Ascending aorta (tissue), 2 donors: ENCODE measurements at places on chromosomes 7 and 10. TPM values are rescaled to one million over a fixed set of nuclear protein-coding genes. Genes with fewer than 3 reads are reported as not detected.

Gene EBF3
- total RNA-seq, result 20.2 TPM

Gene CYP2C8
- not detected for total RNA-seq

Gene PRLHR
- not detected for total RNA-seq

Gene PAPOLB
- total RNA-seq, result not detected

Gene CELF2
- total RNA-seq, result 26.6 TPM

Gene MEIG1
- not detected for total RNA-seq

Gene SPDYE9
- not detected for total RNA-seq

Gene CPN1
- not detected for total RNA-seq

Gene CALHM3
- total RNA-seq, result not detected

Gene PDK4
- 227 TPM for total RNA-seq

GRCh38 chr10:129021594-129022304 lies 445.3 kb upstream of the MGMT start:
- H3K27ac ChIP-seq, result no peak overlapping the region
- no peaks in the 10 kb centered on the region for H3K36me3 ChIP-seq
- DNase-seq, result no peak
- no peaks in the 10 kb centered on the region for H3K4me1 ChIP-seq
- no peaks in the 10 kb centered on the region for H3K27me3 ChIP-seq

- peak overlapping the region; percentile 92 for H3K4me3 ChIP-seq
- peak overlapping the region; percentile 90 for H3K27ac ChIP-seq
- H3K27me3 ChIP-seq, result no peaks in the 10 kb centered on the region
- H3K36me3 ChIP-seq, result no peaks in the 10 kb centered on the region
These were observed 1.4 kb upstream of the LCOR start for GRCh38 chr10:96830511-96831199.

DNA sequence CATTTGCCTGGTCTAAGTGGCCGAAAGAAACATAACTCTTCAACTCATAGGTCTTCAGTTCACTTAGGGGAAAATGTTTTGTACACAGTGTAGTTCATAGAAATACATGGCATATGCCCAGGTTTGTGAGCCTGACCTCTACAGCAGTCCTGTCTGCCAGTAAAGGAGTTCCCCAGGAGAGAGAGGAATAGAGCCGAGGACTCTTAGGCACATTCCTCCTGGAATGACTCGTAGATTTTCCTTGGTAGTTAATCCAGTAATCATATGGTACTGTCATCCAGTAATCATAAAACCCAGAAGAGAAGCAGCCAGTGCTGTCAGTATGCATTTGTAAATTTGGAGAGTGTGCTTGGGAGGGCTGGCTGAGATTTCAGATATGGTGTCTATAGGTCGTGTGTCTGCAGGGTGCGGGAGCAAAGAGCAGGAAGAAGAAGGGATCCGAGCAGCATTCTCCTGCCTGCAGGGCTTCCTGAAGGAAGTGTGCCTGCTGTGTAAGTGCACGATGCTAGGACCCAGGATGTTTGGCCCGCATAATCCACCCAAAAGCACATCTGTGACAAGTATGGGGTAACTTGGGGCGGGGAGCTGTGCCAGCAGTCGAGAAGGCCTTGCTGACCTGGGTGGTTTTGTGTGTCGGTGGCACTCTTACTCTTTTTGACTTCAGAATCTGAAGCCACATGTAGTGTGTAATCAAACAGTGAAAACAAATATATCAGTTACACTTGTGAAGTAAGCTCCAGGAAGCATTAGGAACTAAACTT lies 13.9 kb downstream of the EIF4H start:
- no peak overlapping the region for H3K4me3 ChIP-seq
- DNase-seq, result no peak
- no peaks in the 10 kb centered on the region for H3K27me3 ChIP-seq
- peaks cover 51% of the 10 kb centered on the region for H3K36me3 ChIP-seq

DNA sequence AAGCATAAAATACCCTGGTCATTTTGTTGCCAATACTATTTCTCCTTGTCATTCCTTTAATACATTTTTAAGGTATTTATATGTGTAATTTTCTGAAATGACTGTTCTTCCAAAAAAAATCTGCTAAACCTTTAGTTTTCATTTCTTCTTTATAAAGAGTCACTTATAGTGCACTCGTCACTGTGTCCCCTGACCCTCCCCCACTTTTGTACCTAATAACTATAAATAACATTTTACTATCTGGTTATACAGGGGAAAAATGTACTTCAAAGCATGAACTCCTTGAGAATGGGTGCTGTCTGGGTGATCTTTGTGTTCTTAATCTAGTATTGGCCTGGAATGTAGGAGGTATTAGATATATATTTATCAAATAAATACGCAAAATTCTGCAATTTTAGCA lies 31.1 kb downstream of the RTKN2 start:
- DNase-seq, result no peak
- no peaks in the 10 kb centered on the region for H3K27me3 ChIP-seq
- H3K4me1 ChIP-seq, result no peaks in the 10 kb centered on the region
- no peaks in the 10 kb centered on the region for H3K36me3 ChIP-seq
- no peak overlapping the region for H3K27ac ChIP-seq
- no peak overlapping the region for H3K4me3 ChIP-seq

DNA sequence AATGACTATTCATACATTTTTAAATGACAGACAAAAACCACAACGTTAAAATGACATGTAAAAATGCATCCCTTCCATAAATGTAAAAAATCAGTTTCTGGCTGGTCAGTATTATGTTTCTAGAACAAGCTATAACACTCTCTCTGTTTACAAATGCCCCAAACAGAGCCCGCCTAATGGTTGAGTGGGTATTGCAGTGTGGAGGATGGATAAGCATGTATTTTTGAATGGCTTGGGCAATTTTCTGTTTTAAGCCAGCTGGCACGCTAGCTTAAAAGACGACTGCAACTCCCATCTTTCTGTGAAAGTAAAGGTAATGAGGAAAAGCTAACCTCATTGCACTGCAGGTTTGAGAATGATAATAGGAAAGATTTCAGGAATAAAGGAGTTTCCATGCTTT lies 430.7 kb downstream of the PARD3 start:
- no peak overlapping the region for H3K27ac ChIP-seq
- H3K27me3 ChIP-seq, result no peaks in the 10 kb centered on the region
- DNase-seq, result no peak
- H3K36me3 ChIP-seq, result no peaks in the 10 kb centered on the region
- H3K4me3 ChIP-seq, result no peak overlapping the region

DNA sequence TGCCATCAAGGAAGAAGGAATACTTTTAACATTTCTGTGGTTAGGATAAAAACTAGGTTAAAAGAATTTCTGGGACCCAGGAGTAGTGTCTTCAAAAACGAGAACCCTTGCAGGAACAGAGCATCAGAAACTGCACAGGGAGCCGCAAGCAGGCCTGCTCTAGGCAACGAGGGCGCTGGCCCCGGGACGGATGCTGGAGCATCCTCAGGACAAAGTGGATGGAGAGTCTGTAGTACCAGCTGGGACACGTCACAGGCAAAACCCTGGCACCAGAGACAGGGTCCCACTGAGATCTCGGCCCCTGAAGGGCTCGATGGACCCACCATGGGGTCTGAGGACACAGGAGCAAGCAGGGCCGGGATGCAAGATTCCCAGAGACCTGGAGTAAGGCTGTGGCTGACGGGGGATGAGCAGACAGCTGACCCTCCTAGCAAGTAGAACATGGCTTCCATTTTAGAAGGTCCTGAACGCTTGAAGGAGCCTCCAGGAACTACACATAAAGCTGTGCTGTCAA lies 106.6 kb downstream of the GALNT11 start:
- peaks cover 66% of the 10 kb centered on the region for H3K36me3 ChIP-seq
- no peak overlapping the region for H3K27ac ChIP-seq

GRCh38 chr7:133742709-133743538 lies 384.2 kb upstream of the LRGUK start:
- no peak for DNase-seq
- no peaks in the 10 kb centered on the region for H3K4me1 ChIP-seq
- H3K36me3 ChIP-seq, result no peaks in the 10 kb centered on the region
- no peaks in the 10 kb centered on the region for H3K27me3 ChIP-seq
- H3K4me3 ChIP-seq, result no peak overlapping the region

DNA sequence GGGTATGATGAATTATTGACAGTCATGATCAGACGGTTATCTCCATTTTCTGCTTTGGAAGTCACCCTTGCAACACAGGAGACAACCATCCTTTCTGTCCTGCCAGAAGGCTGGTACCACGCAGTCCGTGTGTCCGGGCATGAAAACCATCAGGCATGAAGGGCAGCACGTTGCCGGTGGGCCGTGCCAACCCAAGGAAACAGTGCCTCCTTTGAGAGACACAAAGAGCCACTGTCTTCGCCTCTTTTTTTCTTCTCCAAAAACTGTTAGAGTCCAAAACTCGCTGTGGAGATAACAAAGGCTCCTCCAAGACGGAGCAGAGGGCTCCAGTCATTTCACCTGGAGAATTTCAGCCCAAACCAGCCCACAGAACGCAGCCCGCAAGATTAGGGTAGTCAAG lies 60.4 kb upstream of the ARHGAP21 start:
- H3K27ac ChIP-seq, result no peak overlapping the region
- no peak for DNase-seq
- H3K4me1 ChIP-seq, result no peaks in the 10 kb centered on the region
- no peak overlapping the region for H3K4me3 ChIP-seq
- H3K27me3 ChIP-seq, result no peaks in the 10 kb centered on the region

GRCh38 chr10:5968037-5968680 lies 9.2 kb downstream of the IL15RA start:
- no peaks in the 10 kb centered on the region for H3K4me1 ChIP-seq
- H3K36me3 ChIP-seq, result peaks cover under 1% of the 10 kb centered on the region
- H3K27me3 ChIP-seq, result no peaks in the 10 kb centered on the region
- DNase-seq, result no peak
- H3K27ac ChIP-seq, result no peak overlapping the region
- H3K4me3 ChIP-seq, result no peak overlapping the region

- no peak for DNase-seq
- no peak overlapping the region for H3K4me3 ChIP-seq
- peaks cover under 1% of the 10 kb centered on the region for H3K27me3 ChIP-seq
- no peaks in the 10 kb centered on the region for H3K36me3 ChIP-seq
These were observed 6.6 kb downstream of the ADRA2A start for GRCh38 chr10:111083222-111084095.

DNA sequence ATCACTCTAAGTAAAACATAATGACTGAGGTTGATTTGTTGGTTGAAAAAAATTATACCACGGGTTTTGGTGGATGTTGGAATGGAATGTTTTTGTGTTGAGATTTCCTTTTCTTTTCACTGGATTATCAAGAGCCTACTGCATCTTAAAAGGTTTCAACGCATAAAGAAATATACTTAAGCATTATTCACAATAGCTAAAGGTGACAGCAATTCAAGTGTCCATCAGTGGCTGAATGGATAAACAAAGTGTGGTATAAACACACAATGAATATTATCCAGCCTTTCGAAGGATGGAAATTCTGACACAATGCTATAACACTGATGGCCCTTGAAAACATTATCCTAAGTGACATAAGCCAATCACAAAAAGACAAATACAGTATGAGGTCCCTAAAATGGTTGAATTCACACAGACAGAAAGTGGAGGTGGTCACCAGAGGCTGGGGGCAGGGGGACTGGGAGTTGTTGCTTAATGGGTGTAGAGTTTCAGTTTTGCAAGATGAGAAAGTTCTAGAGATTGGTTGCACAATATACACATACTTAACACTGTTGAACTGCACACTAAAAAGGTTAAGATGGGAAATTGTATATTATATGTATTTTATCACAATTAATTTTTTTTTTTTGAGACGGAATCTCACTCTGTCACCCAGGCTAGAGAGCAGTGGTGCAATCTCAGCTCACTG lies 122.3 kb downstream of the NRP1 start:
- peaks cover 23% of the 10 kb centered on the region for H3K4me1 ChIP-seq
- no peaks in the 10 kb centered on the region for H3K36me3 ChIP-seq
- H3K4me3 ChIP-seq, result no peak overlapping the region
- peak overlapping the region; percentile 72 for H3K27ac ChIP-seq
- H3K27me3 ChIP-seq, result no peaks in the 10 kb centered on the region
- no peak for DNase-seq

- no peak overlapping the region for H3K27ac ChIP-seq
- H3K27me3 ChIP-seq, result no peaks in the 10 kb centered on the region
- H3K36me3 ChIP-seq, result no peaks in the 10 kb centered on the region
- H3K4me3 ChIP-seq, result no peak overlapping the region
- no peak for DNase-seq
These were observed 218.0 kb downstream of the CREB5 start for GRCh38 chr7:28630350-28630749.
